ENCODE measurements at places on chromosomes 2 and 18. TPM values are rescaled to one million over a fixed set of nuclear protein-coding genes. Genes with fewer than 3 reads are reported as not detected.

Gene PRSS56
- not detected for total RNA-seq

Gene TNFRSF11A
- 3.5 TPM for total RNA-seq

Gene FNDC4
- total RNA-seq: 47.0 TPM

Gene DTNB
- 7.4 TPM for total RNA-seq

Gene PHLPP1
- total RNA-seq: 7.1 TPM

Gene REL
- 6.2 TPM for total RNA-seq

Gene FBXO36
- 2.0 TPM for total RNA-seq

Gene CPO
- total RNA-seq: not detected

Gene AQP12A
- total RNA-seq: not detected

Gene GULP1
- total RNA-seq: 32.2 TPM

Gene STPG4
- 0.11 TPM for total RNA-seq

Gene ANKRD12
- 16.6 TPM for total RNA-seq

Gene PIAS2
- total RNA-seq: 17.2 TPM

Gene MLPH
- total RNA-seq: not detected

Gene EPAS1
- total RNA-seq: 69.8 TPM

Gene GRHL1
- total RNA-seq: 1.2 TPM
